NCI-H146 (cell line): ENCODE measurements at places on chromosomes 3 and 15.

DNA sequence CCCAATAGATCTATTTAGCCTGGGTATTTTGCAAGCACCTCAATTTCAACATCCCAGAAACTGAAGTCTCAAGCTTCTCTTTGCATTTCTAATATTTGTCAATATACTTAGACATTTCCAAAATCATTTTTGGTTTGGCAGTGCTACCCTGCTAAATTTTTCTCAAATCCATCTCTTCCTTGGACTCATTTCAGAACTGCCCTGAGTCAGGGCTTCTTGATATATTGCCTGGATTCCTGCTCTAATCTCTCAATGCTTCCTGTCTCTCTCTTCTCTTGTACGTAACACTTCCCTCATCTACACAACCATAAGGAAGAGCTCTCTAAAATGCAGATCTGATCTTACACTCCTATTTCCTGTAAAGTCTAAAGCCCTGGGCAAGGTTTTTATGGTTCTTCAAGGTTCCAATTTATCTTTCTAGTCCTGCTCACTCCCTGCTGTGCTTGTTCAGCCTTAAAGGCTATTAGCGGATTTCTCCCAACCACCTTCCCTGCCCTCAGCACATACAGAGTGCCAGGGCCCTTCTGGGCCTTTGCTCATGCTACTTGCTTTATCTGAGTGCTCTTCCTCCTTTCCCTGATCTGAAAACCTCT, 53.0 kb upstream of the MME start:
- no peak for DNase-seq

DNA sequence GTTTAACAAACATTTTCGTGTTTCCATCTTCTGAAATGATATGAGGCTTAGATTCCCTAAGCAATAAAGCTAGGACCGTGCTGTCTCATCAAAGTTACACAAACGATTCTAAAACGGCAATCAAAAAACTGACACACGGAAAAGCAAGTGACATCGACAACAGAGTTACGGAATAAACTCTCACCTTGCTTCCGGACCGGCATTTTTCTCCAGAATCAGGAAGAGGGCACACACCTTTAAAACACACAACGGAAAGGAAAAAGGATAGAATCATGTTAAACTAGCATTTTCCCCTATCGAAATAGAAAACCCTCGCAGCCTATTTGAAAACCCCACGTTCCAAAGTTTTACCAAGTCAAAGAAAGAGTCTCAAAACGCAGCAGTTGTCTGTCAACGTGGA, 1.4 kb downstream of the DLG1 start:
- peak; percentile 11 for DNase-seq

DNA sequence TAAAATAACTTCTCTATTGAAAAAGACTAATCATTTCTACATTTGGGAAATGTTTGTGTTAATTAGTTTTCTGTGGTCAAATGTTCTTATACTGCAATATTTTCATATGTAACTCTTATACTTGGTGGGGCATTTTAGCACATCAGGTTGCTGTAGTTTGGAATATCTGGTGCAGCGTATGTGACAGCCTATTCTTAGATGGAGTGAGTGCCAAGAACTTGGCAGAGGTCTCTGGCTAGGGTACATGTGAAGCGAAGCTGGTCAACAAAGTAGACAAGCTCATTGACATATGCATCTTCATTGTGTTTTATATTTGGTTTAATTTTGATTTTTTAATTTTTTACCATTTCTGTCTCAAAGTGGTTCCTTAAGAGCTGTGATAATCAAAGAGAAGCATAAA, 53.2 kb downstream of the CHAC1 start:
- DNase-seq = no peak

DNA sequence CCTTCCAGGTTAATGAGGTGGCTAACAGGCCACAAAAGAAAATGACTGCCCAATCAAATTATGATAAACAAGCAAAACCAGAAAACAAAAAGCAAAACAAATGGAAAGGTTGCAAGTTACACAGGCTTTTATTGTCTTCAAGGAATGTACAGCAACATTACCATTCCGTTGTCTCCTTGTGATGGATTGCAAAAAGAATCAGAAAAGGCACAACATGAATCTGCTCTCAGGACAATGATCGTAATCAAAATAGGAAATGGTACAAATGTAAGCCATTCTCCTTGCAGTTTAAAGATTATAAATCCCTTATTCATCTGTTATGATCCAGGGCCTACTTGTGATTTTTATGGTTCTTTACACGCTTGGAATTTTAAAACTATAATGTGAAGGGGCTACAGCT, 125.8 kb downstream of the ECT2 start:
- no peak for DNase-seq

GRCh38 chr3:16289144-16289889, 24.3 kb downstream of the OXNAD1 start:
- DNase-seq = no peak

DNA sequence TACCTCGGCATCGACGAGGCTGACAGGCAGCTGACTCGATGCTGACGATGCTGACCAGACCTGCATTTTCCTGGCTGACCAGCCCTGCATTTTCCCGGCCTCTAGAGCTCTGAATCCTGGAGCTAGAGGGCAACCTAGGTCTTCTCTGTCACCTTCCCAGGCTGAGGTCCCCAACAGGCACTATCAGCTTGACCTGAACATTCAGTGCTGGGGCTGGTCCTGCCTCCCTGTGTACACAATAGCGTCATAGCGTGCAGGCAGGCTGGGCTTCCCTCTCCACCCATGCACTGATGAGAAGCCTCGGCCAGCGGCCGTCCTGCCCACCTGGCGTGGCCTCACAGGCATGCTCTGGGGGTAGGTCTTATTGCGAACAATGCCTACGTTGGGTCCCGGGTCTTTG, 62.3 kb upstream of the SNRPA1 start:
- no peak for DNase-seq

GRCh38 chr15:39472621-39473297, 108.1 kb upstream of the THBS1 start:
- DNase-seq = no peak
